ENCODE measurements at places on chromosomes 1 and 21. TPM values are rescaled to one million over a fixed set of nuclear protein-coding genes. Genes with fewer than 3 reads are reported as not detected.

GRCh38 chr1:209335178-209335577 is 248.3 kb upstream of the CAMK1G start:
- no peaks in the 10 kb centered on the region for H3K36me3 ChIP-seq
- DNase-seq, result no peak

GRCh38 chr1:1937549-1938275 is 18.6 kb upstream of the TMEM52 start:
- no peaks in the 10 kb centered on the region for H3K4me1 ChIP-seq
- no peaks in the 10 kb centered on the region for H3K36me3 ChIP-seq
- H3K27ac ChIP-seq, result no peak overlapping the region
- DNase-seq, result no peak
- no peaks in the 10 kb centered on the region for H3K27me3 ChIP-seq

GRCh38 chr1:188070848-188071247 is 1242.1 kb downstream of the PLA2G4A start:
- no peak for DNase-seq
- H3K27me3 ChIP-seq, result no peaks in the 10 kb centered on the region
- no peaks in the 10 kb centered on the region for H3K36me3 ChIP-seq
- H3K4me3 ChIP-seq, result no peak overlapping the region

DNA sequence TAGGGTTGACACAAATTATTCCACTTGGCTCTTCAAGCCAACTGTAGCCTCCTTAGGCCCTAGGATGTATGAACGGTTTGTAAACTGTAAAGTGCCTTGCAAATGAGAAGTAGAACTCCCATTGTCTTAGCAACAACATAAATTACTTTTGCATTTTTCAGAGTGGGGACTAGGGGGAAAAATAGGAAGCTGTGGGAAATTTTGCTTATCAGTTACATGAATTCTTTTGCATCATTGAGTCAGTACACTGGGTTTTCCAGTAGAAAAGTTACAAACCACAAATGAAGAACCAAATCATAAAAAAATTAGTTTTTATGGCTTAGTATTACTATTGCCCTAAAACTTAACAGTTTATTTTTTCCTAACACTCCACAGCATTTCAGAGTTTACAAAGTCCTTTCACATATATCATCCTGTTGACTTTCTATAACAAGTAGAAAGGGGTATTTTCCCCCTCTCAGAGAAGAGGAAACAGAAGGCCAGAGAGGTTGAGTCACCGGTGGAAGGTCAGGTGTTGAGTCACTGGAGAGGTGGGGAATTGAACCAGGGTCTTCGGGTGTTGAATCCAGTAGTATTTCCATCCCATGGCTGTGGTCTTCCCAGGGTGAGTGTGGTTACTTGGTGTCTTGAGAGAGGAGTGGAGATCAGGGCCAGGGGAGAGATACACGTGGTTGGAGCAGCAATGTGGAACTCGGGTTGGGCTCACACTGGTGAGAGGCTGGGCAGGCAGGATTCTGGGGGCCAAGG is 71.9 kb upstream of the USP24 start:
- H3K36me3 ChIP-seq, result no peaks in the 10 kb centered on the region
- no peak overlapping the region for H3K4me3 ChIP-seq
- H3K27ac ChIP-seq, result no peak overlapping the region
- DNase-seq, result no peak

GRCh38 chr21:15953551-15954116 is 223.9 kb downstream of the USP25 start:
- H3K27me3 ChIP-seq, result no peaks in the 10 kb centered on the region
- H3K27ac ChIP-seq, result no peak overlapping the region
- DNase-seq, result no peak
- no peaks in the 10 kb centered on the region for H3K4me1 ChIP-seq
- H3K36me3 ChIP-seq, result no peaks in the 10 kb centered on the region

DNA sequence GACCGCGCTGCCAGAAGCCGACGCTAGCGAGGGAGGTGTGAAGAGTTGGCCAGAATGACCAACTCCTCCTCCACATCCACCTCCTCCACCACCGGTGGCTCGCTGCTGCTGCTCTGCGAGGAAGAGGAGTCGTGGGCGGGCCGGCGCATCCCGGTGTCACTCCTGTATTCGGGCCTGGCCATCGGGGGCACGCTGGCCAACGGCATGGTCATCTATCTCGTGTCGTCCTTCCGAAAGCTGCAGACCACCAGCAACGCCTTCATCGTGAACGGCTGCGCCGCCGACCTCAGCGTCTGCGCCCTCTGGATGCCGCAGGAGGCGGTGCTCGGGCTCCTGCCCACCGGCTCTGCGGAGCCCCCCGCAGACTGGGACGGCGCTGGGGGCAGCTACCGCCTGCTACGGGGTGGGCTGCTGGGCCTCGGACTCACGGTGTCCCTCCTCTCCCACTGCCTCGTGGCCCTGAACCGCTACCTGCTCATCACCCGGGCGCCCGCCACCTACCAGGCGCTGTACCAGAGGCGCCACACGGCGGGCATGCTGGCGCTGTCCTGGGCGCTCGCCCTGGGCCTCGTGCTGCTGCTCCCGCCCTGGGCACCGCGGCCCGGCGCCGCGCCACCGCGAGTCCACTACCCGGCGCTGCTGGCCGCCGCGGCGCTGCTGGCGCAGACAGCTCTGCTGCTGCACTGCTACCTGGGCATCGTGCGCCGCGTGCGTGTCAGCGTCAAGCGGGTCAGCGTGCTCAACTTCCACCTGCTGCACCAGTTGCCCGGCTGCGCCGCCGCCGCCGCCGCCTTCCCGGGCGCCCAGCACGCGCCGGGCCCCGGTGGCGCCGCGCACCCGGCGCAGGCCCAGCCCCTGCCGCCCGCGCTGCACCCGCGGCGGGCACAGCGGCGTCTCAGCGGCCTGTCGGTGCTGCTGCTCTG is 1.2 kb downstream of the GPR88 start:
- no peak overlapping the region for H3K27ac ChIP-seq
- DNase-seq, result peak; percentile 34
- H3K36me3 ChIP-seq, result no peaks in the 10 kb centered on the region
- H3K4me3 ChIP-seq, result peak overlapping the region; percentile 39

- no peak overlapping the region for H3K4me3 ChIP-seq
- no peaks in the 10 kb centered on the region for H3K36me3 ChIP-seq
- no peak overlapping the region for H3K27ac ChIP-seq
These were observed 330.3 kb downstream of the ZNF326 start for GRCh38 chr1:90325168-90325567.

- H3K27ac ChIP-seq, result no peak overlapping the region
- H3K36me3 ChIP-seq, result no peaks in the 10 kb centered on the region
- no peaks in the 10 kb centered on the region for H3K4me1 ChIP-seq
- no peak overlapping the region for H3K4me3 ChIP-seq
These were observed 11.4 kb upstream of the UMODL1 start for GRCh38 chr21:42059721-42060120.

GRCh38 chr1:152513081-152513480 is 1.2 kb upstream of the CRCT1 start:
- no peak overlapping the region for H3K4me3 ChIP-seq
- H3K27me3 ChIP-seq, result peaks cover 59% of the 10 kb centered on the region
- no peak overlapping the region for H3K27ac ChIP-seq
- H3K4me1 ChIP-seq, result peaks cover 6% of the 10 kb centered on the region
- no peaks in the 10 kb centered on the region for H3K36me3 ChIP-seq

The GORAB gene
- 6.9 TPM for polyA plus RNA-seq

The NPHS2 gene
- polyA plus RNA-seq, result not detected

The DPT gene
- polyA plus RNA-seq, result 74.1 TPM

The PTGS2 gene
- 0.29 TPM for polyA plus RNA-seq

The TMEM240 gene
- 12.1 TPM for polyA plus RNA-seq

The LCE6A gene
- polyA plus RNA-seq, result not detected

The PTGER3 gene
- polyA plus RNA-seq, result 1.5 TPM

The GPR25 gene
- not detected for polyA plus RNA-seq
